ENCODE measurements at places on chromosomes 11 and 22.

DNA sequence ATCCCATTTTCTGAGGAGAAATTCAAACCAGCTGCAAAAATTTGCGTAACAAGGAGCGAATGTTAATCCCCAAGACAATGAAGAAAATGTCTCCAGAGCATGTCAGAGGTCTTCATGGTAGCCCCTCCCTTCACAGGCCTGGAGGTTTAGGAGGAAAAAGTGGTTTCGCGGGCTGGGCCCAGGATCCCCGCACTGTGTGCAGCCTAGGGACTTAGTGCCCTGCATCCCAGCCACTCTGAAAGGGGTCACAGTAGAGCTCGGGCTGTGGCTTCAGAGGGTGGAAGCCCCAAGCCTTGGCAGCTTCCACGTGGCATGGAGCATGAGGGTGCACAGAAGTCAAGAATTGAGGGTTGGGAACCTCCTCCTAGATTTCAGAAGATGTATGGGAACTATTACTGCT is 87.4 kb downstream of the BRD1 start:
- no peak for DNase-seq

DNA sequence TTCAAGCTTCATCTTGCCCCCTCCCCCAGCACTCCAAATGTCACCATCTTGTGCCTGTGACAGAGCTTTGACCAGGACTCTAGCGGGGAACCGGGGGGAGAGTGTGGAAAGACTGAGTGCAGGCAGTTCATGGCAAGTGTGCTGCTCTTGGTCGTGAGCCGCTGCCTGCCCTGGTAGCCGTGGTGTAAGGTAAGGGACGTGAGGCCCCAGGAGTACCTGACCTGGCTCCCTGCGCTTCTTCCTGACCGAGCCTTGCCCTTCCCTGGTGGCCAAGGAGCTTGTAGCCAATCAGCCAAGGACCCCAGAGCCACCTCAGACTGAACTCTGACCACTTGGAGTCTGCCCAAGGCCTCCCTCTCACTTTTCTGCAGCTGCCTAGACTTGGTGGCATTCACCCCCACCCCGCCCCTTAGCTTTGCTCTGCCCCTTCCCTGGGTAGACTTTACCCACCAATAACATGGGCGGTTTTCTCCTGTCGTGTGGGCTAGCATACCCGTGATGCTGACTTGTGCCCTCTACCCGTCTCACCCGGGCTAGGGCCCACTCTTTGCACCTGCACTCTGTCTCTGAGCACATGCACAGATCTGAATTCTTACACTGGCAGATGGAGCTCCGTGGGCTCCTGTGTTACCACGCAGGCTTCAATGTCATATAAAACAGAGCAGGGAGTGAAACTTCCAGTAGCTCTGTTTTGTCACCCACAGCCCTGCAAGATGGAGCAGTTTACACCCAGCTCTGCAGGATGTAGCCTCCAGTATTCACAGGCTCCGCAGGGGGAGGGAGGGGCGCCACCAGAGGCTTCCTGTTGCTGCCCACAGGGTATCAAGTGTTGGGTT is 1.5 kb downstream of the DGKZ start:
- peak; percentile 69 for DNase-seq

DNA sequence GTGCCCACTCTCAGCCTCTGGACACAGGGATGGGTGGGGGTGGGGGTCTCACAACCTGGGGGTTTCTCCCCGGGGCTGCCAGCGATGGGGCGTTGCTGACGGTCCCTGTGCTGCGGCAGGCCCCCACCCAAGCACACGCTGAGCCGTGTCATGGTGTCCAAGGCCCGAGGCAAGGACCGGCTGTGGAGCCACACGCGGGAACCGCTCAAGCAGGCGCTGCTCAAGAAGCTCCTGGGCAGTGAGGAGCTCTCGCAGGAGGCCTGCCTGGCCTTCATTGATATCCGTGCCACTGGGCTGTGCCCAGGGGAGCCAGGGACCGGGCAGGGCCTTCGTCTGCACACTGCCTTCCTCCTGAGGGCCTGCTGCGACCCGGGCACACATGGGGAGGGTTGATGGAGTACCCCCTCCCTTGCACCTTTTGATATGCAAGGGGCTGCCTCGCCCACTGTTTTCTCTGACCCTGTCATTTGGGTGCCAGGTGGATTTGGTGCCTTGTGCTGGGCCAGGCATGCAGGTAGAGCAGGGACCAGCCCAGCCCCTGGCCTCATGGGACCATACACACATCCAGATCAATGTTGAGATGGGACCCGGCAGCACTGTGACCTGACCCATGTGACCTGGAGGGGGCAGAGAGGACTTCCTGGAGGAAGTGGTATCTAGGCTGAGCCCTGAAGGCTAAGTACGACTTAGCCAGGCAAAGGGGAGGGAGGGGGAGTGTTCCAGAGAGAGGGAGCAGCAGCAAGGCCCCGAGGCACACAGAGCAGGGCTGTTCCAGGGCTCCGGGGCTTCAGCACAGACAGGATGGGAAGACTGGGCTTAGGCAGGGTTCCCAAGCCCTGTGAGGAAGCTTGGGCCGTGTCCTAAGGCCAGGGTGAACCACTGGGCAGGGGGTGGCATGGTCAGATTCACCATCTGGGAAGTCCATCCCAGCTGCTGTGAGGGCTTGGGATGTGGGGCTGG is 75.2 kb downstream of the MYO7A start:
- no peak for DNase-seq

- DNase-seq = no peak
Observed at GRCh38 chr11:57867966-57868365, 106.4 kb downstream of the CTNND1 start.

DNA sequence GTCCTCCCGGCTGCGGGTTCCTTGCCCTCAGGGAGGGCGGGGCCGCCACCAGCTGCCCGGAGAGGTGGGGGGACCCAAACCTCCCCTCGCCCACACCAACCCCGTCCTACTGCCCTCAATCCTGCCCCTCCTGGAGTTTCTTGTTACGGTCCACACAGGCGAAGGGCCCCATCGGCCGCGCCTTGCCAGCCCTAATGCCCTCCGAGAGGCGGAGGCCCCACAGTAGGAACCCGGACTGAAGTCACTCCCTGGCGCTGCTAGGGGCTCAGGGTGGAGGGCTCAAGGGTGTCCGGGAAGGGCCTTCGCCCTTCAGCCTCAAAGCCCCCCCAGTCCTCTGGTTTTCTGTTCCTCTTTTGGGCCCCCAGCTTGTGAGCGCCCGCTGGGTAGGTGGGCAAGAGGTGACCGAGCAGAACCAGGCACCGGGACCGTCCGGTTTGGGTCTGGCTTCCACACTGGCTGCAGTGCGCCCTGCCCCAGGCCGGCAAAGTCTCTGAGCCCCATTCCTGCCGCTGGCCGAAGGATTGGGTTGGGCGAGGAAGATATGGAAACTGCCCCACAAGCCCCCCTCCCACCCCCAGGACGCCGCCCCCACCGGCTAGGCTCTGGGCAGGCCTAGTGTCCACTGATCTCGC is 24.5 kb downstream of the DUSP8 start:
- DNase-seq = no peak

- DNase-seq = no peak
Observed at GRCh38 chr11:127218275-127218608, 217.7 kb upstream of the KIRREL3 start.
